ENCODE measurements at places on chromosomes 4 and X.
A peak's percentile ranks its signal among the peaks of the same experiment; 100 is the strongest.

- DNase-seq: no peak
Measured at GRCh38 chrX:145729635-145730034, 88.0 kb upstream of the SLITRK2 start.

- no peak for DNase-seq
Measured at GRCh38 chr4:12324965-12325364, 896.3 kb upstream of the HS3ST1 start.

- no peak for DNase-seq
Measured at GRCh38 chrX:132900633-132901293, 57.7 kb downstream of the HS6ST2 start.

DNA sequence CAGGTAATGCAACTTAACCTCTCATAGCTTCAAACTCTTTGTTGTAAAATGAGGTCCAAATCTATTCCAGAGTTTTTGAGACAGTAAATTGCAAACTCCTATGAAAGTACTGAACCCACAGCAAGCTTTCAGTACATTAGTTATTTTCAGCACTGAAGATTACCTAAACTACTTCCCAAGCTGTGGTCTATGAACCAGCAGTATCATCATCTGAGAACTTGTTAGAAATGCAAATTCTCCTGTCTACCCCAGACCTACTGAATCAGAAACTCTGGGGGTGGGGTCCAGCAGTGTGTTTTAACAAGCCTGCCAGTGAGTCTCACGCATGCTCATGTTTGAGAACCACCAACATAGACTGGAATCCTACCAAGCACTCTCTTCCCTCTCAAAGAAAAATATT, 5.7 kb upstream of the CASP6 start:
- no peak for DNase-seq

DNA sequence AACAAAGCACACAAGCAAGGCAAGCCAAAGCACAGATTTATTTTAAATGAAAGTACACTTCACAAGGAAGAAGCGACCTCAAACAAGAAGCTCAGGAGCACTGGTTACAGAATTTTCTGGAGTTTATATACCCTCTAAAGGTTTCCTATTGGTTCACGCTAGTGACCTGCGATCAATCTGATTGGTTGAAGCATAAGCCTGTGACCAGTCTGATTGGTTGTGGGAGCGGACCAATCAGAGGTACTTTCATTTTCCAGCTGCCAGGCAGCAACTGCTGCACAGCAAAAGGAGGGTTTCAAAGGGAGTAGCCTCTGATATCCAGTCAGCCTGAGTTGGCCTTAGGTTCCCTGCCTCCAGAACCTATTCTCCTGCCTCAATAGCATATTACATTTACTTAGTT, 4.6 kb upstream of the AREG start:
- no peak for DNase-seq

DNA sequence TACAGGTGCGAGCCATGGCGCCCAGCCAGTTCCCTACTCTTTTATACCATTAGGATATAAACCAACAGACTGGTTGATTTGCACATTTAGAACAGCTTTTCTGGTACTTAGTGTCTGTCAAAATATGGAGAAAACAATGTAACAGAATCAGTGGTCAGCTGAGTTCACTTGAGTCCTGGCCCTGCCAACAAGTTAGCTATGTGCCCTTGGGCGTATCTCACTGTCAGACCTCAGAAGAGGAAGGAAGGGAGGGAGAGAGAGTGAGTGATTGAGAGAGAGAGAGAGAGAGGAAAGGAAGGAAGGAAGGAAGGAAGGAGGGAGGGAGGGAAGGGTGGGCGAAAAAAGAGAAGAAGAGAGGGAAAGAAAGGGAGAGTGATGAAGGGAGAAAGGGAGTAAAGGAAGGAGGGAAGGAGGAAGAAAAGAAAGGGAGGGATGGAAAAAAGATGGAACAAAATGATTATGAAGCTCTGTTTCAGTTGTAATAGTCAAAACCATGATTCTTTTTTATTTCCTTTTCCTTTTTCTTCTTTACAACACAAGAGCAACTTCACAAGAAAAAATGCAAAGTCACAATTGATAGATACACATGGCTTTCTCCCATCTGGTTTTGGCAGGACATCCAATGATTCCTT, 55.7 kb upstream of the PDGFRA start:
- no peak for DNase-seq

GRCh38 chr4:24856586-24856985, 56.3 kb downstream of the CCDC149 start:
- DNase-seq: no peak

DNA sequence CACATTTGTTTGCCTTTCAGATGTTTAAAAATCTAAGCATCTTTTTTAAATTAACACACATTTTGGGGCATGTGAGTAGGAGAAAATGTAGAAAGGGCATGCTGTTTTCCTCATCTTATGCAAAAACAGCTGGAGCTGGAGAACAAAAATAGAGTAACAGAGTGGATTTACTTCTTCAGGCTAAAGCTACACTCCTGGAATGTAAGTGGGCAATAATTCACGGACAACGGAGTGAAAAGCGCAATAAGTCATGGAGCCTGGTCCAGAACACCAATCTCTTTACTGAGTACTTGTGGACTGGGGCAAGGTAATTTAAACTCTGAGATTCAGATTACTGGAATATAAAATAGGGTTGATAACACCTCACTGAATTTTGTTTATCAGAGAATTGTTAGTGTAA, 1018.8 kb upstream of the HS3ST1 start:
- no peak for DNase-seq

GRCh38 chr4:76252271-76252653, 741 bp downstream of the FAM47E start:
- no peak for DNase-seq

GRCh38 chr4:54169176-54169575, 59.9 kb upstream of the PDGFRA start:
- no peak for DNase-seq

- no peak for DNase-seq
Measured at GRCh38 chrX:76862509-76862908, 435.0 kb downstream of the MAGEE1 start.

DNA sequence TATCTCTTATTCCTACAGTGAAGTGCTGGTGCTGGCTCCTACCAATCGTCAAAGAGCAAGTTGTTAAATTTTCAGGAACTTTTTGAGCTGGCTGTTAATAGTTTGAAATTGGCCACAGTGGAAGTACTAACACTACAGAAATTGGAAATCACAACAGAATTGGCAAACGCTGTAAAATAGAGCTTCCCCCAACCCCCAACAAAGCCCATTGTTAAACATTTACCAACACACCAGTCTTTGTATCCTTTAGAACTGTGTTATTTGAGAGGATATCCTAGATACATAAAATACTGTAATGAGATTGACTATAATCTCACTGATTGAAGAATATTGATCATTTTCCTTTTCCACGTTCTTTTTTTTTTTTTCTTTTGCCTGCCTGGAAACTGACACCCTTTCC, 37.4 kb downstream of the FAM241A start:
- DNase-seq: no peak

GRCh38 chr4:75722417-75722816, 2.0 kb upstream of the USO1 start:
- DNase-seq: no peak

DNA sequence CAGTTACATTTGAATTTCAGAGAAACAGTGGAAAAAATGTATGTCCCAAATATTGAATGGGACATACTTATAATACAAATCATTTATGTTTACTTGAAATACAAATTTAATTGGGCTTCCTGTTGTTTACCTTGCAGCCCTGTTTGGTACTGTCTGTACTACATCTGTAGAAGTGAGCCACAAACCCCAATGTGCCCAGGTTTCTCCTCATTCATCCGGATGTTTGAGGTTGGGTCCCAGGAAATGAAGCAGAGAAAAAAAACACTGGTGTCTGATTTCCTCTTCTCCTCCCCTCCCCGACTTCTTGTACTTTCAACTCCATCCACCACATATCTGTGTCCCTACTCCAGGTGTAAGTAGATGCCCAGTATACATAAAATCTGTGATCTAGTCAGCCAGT, 27.1 kb upstream of the SCRG1 start:
- no peak for DNase-seq

GRCh38 chr4:145865274-145865941, 73.2 kb downstream of the ZNF827 start:
- DNase-seq: no peak

GRCh38 chr4:80610845-80611677, 275.5 kb downstream of the CFAP299 start:
- DNase-seq: no peak

DNA sequence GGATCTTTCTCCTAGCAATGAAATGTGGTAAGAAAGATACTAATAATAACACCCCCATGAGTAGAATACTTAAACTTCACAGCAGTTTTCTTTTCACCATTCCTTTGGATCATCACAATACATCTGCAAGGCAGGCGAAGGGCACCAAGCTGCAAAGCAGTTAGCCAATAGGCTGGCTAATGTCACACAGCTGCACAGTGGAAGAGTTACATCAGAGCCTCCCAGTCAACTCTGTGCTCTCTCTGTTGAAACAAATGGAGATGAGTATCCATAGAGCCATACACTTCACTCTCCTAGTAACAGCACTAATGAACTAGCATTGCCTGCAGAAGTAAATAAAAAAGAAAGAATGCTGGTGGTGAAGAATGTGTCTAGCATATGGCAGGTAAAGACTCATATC, 139.0 kb downstream of the ATG4A start:
- DNase-seq: no peak

GRCh38 chrX:16186380-16187007, 19.2 kb downstream of the MAGEB17 start:
- DNase-seq: peak; percentile 69

- no peak for DNase-seq
Measured at GRCh38 chrX:46333550-46333949, 211.7 kb downstream of the ZNF674 start.

DNA sequence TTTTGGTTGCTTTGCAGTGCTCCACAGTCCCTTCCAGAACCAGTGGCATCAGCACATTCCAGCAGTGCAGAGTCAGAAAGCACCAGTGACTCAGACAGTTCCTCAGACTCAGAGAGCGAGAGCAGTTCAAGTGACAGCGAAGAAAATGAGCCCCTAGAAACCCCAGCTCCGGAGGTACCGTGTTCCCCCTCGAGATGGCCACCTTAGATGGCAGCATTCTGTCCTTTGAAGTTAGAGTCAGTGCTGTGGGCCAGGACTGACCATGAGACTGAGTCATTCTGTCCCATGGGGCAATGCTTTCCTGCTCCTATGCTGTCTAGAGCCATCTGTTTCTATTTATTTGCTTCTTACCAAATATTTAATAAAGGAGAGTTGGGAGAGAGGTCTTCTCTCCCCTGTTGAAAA, 112.3 kb downstream of the KLHL8 start:
- no peak for DNase-seq

GRCh38 chrX:39157006-39157405, 355.7 kb downstream of the MID1IP1 start:
- DNase-seq: no peak

DNA sequence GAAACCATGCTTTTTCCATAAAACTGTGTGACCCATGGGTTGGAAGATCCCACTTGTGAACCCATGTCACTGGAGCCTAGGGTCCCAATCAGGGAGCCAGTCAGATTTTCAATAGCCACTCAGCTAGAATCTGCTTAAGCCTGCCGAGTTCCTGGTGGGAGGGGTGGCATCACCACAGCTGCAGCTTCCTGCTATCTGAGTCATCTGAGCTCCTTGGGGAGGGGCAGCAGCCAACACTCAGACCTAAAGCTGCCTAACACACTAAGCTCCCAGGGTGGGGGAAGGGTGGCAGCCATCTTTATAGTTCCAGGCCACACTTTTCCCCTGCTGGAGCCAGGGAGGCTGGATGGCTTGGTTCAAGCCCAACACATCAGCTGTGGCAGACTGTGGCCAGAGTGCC, 350.1 kb downstream of the C4orf33 start:
- DNase-seq: peak; percentile 46

GRCh38 chrX:14051416-14051815, 21.7 kb upstream of the GEMIN8 start:
- DNase-seq: no peak

DNA sequence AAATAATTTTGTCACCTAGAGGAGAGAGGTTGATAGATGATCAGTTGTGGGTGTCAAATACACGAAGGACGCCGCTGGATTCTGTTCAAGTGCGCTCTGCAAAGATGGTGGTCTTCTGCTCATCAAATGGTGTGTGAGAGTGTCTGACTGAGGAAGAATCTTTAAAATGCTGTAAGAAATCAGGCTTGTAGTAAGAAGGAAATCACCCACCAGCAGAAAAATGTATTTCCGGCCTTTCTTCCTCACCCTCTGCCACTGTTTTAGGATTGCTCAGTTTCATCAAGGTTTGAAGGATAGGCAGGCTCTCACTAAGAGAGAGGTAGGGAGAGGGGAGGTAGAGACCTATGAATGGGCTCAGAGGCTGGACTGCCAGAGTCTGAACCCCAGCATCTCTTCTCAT, 28.7 kb downstream of the RHOH start:
- no peak for DNase-seq

DNA sequence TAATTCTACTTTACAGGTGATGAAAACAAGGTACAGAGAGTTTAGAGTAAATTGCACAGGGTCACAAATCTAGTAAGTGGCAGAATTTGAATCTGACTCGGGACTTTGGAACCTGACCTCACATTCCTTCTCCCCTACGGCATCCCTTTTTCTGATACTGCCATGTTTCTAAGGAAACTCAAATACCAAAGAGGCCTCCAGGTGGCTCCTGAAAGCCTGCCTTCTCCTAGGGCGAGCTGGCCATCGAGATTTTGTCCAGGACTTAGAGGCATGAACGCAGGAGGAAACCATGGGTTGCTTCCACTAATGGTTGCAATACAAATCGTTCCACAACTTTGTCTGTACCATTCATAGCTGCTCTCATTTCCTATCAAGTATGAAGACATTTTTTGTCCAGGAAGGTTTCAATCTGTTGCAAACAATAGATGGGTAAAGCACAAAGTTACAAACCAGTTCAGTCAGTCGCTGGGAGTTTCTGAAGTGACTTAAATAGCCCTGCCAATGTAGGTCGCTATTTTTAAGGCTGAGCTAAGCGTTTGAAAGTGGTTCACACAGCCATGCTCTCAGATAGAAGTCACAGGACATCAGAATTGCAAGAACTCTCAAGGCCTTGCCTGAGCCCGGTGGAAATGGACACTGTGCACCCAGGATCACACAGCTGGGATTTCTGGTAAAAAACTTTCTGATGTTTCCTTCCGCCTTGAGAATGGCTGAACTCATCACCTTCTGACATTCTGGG, 296.6 kb upstream of the PRPS2 start:
- no peak for DNase-seq

DNA sequence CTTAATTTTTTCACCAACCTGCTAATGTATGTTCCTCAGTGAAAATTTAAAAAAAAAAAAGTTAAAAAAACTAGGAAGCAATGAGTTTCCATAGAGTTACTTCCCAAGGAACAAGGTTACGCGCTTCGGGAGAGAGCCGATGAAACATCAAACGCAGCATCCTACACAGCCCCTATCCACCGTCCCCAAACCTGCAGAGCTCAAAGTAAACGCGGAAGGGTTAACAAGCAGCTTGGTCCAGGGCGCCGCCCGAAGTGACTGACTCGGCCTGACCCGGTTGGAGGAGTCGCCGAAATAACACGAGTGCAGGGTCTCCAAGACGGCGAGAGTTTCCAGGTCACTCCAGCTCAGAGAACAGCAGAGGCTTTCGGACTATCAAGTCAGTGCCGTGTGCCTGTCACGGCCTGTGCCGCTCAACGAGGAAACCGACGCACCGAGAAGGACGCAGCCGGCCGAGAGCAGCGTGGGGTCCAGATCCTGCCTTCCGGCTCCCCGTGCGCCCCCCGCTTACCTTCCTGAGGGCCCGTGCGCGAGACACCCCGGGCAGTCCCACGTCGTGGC, 512 bp downstream of the NOP14 start:
- DNase-seq: peak; percentile 66
